ENCODE measurements at places on chromosomes 6 and 20. TPM values are rescaled to one million over a fixed set of nuclear protein-coding genes. Genes with fewer than 3 reads are reported as not detected.

The CST4 gene
- not detected for total RNA-seq

The PXT1 gene
- 0.52 TPM for total RNA-seq

The MYCT1 gene
- total RNA-seq = not detected

The GRM1 gene
- total RNA-seq = not detected

The C20orf96 gene
- total RNA-seq = 7.5 TPM

The CAGE1 gene
- total RNA-seq = 0.32 TPM

The PNPLA1 gene
- 0.32 TPM for total RNA-seq

The TREML2 gene
- 9.6 TPM for total RNA-seq

The NKAPL gene
- total RNA-seq = 0.52 TPM

- DNase-seq = no peak
These were observed 502.1 kb downstream of the DHX35 start for GRCh38 chr20:39464238-39464637.

- no peak for DNase-seq
These were observed 27.4 kb upstream of the LCA5 start for GRCh38 chr6:79564636-79565035.

GRCh38 chr20:56520180-56520579 is 4.4 kb upstream of the FAM209A start:
- no peak for DNase-seq

DNA sequence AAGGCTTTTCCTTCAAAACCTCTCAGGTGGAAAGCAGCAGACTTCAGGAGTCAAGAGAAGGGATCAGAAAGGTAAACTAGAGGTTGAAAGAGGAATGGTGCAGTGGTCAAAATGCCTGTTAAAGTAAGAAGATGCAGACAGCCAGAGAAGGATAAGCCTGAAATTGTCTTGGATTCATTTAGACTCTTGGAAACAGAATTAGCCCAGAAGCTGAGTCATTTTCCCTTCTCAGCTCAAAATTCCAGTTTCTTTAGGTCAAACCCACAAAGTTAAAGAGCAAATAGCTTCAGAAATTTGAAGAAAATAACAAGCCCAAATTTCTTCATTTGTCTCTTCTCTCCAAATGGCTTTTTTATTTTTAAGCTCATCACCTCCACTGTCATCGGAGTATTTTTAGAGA is 73.9 kb downstream of the DHX35 start:
- no peak for DNase-seq

GRCh38 chr6:45757443-45758130 is 258.1 kb downstream of the CLIC5 start:
- DNase-seq = no peak

- no peak for DNase-seq
These were observed 3.9 kb downstream of the LPIN3 start for GRCh38 chr20:41344477-41344876.

DNA sequence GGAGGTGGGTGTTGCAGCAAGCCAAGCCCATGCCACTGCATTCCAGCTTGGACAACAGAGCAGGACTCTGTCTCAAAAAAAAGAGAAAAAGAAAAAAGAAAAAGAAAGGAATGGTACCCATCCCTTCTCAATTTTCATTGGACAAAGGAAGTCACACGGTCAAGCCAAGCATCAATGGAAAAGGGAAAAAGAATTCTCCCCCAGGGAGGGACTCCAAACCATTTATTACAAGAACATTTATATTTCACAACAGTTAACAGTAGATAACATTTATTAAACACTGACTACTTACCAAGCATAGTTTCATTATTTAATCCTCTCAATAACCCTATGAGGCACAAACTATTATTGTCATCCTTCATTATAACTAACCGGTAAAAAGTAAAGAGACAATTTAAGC is 6.6 kb upstream of the KIF13A start:
- DNase-seq = no peak

DNA sequence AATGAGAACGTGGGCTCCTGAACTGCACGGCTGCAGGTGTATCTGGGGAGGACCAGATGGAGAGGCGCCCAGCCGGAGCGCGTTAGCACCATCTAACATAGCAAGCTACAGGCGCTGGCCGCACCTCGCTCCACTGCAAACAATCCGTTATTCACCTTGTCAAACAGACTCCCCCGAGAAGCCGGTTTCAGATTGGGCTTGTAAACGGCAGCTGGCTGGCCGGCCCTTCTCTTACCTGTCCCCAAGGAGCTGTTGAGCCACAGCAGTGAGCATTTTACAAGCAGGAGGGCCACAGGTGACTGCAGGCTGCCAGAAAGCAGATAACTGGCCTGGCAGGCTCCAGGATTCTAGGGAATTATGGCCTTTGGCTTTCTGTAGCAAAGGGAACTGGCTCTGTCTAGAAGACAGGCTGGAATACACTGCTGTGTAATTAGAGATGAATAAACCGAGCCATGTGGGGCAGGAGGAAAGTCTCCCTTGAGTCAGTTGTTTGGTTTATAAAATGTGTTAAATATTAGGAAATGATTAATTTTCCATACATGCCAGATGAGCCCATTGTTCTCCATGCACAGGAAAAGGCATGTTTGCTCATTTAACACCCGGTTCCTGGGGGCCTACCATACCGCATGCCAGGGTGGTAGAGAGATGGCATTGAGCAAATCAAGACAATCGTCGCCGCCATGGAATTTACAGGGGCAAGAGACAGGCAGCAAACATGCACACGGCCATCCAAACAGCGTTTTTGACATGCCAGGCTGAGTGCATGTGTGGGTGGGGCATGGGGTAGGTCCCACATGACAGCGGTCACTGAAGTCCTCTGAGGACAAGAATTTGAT is 159.3 kb downstream of the NFATC2 start:
- no peak for DNase-seq

DNA sequence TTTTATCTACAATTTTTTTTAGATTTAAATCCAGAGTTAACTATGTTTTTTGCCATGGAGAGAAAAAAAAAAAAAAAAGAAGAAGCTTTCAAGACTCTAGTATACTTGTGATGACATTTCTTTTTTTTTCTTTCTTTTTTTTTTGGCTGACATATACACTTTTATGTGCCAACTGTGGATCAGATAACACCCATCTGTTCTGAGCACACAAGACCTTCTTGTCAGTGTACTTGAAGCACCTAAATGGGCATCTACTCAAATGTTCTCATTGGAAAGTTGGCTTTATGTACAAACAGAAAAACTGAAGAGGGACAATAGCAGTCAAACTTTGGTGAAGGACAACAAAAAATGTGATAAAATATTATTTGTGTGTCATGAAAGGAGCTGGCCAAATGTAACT is 904.5 kb downstream of the GRIK2 start:
- DNase-seq = no peak

DNA sequence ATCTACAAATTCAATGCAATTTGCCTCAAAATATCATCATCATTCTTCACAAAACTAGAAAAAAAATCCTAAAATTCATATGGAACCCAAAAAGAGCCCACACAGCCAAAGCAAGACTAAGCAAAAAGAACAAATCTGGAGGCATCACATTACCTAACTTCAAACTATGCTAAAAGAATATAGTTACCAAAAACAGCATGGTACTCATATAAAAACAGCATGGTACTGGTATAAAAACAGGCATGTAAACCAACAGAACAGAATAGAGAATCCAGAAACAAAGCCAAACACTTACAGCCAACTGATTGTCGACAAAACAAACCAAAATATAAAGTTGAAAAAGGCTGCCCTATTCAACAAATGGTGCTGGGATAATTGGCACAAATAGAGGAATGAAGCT is 278.1 kb downstream of the TPBG start:
- DNase-seq = no peak

DNA sequence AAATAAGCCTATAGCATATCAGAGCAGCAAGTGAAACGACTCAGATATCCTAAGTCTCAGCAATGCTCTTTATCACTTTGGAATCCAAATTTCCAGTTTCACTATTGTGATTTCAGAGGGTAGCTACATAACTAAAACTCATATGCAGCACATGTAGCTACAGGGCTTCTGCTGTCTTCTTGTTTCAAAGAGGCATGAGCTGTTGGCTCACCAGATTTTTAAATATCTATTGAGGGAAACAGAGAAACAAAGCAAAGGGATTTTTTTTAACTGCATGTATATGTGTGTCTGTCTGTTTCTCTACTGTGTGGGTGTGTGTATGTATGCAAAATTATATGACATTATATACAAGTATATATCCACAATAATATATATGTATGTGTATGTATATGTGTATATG is 258.4 kb downstream of the HDGFL1 start:
- no peak for DNase-seq

GRCh38 chr6:131958542-131959470 is 7.6 kb upstream of the CCN2 start:
- DNase-seq = no peak

Data from B cell (primary cell).